ENCODE measurements at places on chromosomes 7 and 10.

DNA sequence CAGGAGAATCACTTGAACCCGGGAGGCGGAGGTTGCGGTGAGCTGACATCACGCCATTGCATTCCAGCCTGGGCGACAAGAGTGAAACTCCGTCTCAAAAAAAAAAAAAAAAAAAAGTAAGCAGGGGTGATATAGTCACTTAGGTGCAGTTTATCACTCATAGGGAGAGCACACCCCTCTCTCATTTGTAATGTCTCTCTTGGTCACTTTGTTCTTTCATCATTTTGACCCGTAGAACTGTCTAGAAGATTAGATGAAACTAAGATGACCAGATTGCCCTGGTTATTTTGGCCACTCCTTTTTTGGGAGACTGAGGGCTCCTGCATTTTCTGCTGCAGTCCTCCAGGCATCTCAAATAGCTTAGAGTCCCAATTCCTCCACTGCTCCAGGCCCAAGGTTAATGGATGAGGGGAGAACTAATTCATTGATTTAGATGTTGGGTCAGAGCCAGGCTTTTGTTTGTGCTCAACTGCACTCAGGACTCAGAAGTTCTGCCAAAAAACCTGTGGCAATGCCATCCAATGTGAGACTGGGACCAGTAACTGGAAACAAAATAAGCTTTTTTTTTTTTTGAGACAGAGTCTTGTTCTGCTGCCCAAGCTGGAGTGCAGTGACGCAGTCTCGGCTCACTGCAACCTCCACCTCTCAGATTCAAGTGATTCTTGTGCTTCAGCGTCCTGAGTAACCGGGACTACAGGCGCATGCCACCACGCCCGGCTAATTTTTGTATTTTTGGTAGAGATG, 50.0 kb upstream of the CAMK1D start:
- DNase-seq: no peak

GRCh38 chr10:75140246-75140645, 28.8 kb downstream of the SAMD8 start:
- no peak for DNase-seq

GRCh38 chr10:110655320-110655719, 11.2 kb downstream of the RBM20 start:
- DNase-seq: no peak

GRCh38 chr10:52633266-52633665, 139.3 kb downstream of the MBL2 start:
- no peak for DNase-seq

DNA sequence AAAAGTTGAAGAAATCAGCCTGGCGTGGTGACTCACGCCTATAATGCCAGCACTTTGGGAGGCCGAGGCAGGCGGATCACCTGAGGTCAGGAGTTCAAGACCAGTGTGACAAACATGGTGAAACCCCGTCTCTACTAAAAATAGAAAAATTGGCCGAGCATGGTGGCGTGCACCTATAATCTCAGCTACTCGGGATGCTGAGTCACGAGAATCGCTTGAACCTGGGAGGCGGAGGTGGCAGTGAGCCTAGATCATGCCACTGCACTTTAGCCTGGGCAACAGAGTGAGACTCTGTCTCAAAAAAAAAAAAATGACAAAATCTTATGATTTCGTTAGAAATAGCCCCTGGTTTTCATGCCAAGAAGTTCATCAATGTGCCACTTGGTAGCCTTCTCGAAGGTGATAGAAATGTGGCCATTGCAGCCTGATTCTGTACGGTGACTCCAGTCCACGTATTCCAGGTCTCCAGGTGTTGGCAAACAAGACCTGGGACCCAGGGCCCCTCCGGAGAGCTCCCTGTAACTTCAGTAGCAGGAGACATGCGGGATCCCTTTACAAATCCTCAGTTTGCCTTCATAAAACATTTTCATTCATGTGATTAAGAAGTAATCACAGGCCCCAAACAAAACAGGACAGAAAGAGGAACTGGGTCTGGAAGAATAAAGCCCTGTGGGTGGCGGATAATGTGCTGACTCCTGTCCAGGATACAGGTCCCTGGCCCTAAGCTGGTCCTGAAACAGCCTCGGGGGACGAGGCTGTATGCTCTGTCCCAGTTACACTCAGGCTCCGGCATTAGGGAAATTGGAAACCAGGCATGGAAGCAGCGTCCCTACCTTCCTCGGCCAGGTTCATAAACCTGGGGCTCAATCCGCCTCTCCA, 207.3 kb upstream of the SH2B2 start:
- DNase-seq: no peak

- DNase-seq: no peak
Observed at GRCh38 chr10:107561136-107561650, 396.7 kb upstream of the SORCS1 start.

DNA sequence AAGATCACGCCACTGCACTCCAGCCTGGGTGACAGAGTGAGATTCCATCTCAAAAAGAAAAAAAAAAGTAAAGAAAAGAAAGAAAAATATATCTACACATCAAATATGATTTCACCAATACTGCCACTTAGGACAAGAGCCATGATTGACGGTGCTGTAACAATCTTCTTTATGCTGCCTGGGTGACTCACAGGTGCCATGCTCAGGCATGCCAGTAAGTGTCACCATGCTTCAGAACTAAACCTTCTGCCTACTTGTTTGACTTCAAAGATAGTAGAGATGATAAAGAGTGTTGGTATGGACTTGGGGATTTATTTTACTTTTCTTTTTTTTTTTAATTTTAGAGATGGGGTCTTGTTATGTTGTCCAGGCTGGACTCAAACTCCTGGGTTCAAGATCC, 33.6 kb upstream of the DNMBP start:
- DNase-seq: no peak

- DNase-seq: no peak
Observed at GRCh38 chr7:53001221-53001620, 34.2 kb upstream of the POM121L12 start.

DNA sequence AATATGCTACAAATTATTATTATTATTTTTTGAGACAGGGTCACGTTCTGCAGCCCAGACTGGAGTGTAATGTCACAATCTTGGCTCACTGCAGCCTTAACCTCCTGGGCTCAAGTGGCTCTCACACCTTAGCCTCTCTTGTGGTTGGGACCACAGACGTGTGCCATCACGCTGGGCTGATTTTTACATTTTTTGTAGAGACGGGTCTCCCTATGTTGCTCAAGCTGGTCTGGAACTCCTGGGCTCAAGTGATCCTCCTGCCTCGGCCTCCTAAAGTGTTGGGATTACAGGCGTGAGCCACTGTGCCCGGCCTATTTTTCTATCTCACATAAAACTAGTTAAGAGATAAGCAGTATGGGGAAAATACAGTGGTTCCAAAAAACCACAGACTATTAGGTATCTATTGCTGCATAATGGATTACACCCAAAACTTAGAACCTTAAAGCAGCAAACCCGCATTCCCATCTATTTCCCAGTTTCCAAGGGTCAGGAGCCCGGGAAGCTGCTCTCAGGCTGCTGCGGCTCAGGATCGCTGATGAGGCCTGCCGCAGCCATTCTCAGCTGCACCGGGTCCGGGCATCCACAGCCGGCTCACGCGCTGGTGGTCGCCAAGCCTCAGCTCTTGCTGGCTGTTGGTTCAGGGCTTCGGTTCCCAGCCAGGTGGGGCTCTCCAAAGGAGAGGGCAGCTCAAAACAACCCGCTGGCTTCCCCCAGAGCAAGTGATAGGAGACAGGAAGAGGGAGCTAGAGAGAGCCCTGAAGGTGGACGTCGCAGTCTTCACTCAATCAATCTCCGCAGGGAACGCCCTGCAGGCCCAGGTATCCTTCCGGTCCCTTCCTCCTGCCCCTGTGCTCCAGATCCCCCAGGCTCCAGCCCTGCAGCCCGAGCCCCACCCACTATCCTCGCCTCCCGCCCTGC, 128.2 kb downstream of the UBE2H start:
- DNase-seq: peak; percentile 9

GRCh38 chr7:155950898-155951553, 138.8 kb upstream of the SHH start:
- DNase-seq: no peak

DNA sequence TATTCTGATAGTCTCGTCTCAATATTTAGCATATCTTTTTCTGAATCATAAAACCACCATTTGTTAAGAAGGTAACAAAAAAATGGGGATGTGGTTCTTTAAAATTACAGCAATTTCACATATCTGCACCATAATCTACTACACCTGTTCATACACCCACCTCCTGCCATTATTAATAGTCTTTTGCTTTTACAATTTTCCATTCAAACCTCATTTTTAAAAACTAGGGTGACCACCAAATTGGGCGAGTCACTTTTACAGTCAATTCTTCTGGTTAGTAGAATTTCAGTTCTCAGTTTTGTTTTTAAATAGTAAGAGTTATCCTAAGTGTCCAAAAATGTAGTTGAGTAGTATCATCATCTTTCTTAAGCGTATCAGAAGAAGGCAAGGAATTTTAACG, 48.4 kb upstream of the GSAP start:
- DNase-seq: no peak

All from stimulated activated CD8-positive, alpha-beta memory T cell treated with anti-CD3 and anti-CD28 coated beads, Interleukin-4, amount 100 ng/mL, for 24 hours (primary cell).